ENCODE measurements at places on chromosomes 7 and 10.

DNA sequence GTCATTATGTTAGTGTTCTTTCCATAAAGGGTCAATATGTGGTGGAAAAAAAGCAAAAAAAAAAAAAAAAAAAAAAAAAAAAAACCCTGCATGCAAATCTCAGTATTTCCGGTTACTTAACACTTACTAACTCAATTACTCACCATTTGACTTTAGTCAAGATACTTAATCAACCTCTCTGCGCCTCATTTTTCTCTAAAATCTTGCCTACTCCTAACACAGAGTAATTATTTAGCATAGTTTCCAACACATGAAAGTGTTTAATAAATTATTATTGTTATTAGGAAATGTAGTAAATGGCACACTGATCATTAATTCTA lies 27.8 kb downstream of the PPP1R3A start:
- DNase-seq = no peak

DNA sequence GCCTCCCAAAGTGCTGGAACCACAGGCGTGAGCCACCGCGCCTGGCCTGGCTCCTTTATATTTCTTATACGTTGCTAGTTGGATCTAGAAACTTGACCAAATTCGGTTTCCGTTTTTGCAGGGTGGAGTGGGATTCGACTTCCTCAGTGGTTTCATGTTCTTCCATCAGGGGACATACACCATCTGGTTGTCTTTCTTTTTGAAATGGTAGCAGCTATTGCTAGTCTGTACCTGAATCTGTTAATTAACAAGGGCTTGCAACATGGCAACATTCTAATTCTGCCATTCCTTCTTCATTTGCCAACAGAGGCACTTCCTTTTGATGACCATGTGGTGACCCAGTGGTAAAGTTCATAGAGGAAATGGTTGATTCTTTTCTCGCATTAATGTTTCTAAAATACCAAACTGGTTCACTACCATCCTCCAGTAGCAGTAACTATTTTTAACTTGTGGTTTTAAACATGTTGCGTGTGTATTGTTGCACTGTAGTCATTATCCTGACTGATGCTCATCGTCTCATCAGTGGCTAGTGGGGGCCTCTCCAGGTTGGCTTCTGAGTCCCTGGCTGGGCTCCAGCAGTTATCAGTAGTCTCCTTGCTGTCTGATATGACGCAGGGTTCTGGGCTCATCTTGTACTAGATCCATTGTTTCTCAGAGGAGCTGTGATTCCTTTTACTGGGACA lies 159.2 kb downstream of the RGS10 start:
- no peak for DNase-seq

GRCh38 chr7:117762055-117762454 lies 111.2 kb downstream of the CTTNBP2 start:
- no peak for DNase-seq

GRCh38 chr10:92290837-92291615 lies at the start of the genes CPEB3 and MARCHF5:
Gene CPEB3 (minus strand): TSS chr10:92291078. CDS start chr10:92240350, 50,728 bp downstream.
Gene MARCHF5 (plus strand): TSS chr10:92291167. CDS start chr10:92291495, 328 bp downstream.
- peak; percentile 97 for DNase-seq

DNA sequence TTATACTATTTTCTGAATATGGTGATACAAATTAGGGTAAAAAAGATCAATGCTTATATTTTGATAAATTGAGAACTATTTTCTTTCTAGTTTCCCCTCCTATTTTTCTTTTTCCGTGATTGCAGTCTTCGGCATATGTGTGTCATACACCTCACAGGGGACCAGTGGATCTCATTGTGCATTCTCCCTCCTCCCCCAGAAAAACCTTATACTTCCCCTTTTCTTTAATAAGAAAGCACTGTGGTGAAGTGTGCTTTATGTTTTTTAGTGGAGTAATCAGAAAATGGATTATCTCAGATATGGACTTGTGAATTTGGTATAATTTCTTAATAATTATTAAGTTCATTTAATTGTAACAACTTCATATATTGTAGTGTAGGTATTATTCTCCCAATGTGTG lies 72.8 kb downstream of the BICC1 start:
- DNase-seq = no peak

- no peak for DNase-seq
Measured at GRCh38 chr7:79548727-79549126, 95.3 kb upstream of the MAGI2 start.

DNA sequence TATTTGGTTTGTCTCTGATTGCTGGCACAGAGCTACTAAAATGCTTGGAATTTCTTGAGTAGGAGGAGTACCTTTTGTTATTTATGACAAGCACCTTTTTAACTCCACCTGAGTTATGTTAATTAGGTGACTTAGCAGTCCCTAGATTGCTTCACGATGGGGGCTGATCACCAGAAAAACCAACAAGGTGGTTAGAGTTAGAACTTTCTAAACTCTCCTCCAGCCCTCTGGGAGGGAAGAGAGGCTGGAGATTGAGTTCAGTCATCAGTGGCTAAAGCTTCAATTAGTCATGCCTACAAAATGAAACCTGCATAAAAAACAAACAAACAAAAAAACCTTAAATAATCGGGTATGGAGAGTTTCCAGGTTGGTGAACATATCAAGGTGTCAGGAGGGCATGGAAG lies 23.6 kb upstream of the ING3 start:
- DNase-seq = peak; percentile 20

DNA sequence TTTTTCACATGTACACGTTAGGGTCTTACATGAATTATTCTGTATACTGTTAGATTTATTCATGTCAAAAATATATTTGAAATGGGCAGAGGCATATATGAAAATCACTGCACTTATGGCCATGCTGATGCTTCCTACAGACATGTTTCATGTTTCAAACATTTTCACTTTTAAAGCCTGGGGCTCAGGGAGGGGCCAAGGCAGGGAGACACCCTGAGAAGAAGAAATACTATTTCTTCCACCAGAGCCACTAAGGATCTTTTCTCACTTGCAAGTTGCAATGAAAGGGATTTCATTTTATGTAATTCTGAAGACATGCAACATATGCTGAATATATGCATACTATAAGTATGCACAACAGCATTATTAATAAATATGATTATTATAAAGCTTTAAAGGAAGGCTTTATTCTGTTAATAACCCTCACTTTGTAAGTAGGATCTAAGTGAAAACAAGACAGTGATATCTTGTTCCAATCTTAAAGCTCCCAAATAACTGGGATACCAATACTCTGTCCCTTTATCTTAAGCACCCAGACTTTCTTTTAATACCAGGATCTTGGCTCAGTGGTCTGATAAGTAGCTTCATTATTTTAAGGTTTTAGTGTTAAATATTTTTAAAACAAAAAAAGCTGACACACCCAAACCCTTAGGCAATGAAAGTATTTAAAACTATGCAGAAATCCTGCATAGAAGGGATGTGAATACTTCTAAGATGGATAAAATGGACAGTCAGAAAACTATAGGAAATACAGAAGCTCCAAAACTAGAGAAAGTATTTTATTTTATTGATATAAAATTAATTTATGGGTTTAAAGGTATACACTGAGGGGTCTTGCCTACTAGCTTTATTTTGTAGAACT lies 148.0 kb downstream of the SNX13 start:
- no peak for DNase-seq

- no peak for DNase-seq
Measured at GRCh38 chr10:62856021-62856420, 39.9 kb upstream of the EGR2 start.

- DNase-seq = no peak
Measured at GRCh38 chr7:99275496-99275895, 2.9 kb downstream of the MYH16 start.

- DNase-seq = peak; percentile 16
Measured at GRCh38 chr7:40700653-40701421, 566.0 kb downstream of the SUGCT start.

DNA sequence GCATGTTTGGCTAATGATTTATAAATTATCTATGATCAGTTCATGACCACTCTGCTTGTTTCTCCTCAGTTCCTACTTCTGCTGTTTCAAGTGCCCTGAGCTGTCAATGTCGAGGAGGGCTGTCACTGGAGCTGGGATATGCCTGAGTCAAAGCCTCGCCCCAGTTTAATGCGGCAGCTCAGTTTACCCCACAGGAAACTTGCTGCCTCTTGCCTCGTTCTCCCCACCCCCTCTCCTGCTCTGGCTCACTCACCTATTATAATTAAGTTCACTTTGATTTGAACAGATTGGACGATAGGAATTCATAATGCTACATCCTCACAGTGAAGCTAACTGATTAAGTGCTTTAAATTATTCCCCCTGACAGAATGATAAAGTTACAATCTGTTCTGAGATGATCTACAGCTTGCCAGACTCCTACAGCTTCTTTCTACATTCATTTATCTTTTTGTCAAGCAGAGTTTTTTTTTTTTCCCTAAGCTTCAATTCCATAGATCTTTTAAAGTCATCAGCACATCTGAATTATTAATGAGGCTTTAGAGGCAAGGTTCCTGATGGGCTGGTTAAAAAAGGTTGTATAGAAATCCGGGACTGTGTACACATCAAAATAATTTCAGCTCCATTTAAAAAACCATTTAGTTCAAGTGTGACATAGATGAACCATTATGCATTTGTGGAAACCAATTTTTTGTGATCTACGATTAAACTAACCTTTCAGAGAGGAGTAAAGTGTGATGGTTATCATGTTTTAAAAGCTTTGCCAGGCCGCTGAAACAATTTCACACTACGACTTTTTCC lies 758.3 kb downstream of the KCNMA1 start:
- DNase-seq = no peak

DNA sequence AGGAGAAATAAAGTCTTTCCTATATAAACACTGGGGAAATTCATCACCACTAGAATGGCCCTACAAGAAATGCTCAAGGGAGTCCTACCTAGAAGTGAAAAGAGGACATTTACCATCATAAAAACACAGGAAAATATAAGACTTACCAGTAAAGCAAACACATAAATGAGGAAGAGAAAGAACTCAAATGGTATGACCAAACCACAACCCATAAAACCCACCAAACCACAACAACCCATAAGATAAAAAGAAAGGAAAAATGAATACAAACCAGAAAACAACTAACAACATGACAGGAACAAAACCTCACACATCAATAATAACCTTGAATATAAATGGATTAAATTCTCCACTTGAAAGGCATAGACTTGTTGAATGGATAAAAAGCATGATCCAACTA lies 71.9 kb upstream of the DIP2C start:
- DNase-seq = no peak

- no peak for DNase-seq
Measured at GRCh38 chr7:100221231-100221718, 1.5 kb downstream of the PVRIG start.

DNA sequence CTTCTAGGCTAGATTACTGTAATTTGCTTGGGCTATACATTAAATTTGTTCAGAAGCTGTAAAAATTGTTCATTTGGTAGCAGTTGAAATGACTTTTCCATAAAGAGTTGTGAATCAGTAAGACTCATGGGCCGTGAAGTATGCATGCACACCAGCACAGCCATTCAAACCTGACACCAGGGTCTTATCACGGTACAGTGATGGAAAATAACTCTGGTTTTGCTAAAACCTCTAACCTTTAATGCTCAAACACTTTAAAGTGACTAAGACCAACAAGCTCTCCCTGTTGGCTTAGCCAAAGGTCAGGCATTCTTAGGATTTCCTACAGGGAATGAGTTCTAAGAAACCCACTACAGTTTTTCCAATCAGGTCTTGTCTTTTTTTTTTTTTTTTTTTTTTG lies 11.5 kb downstream of the ARL3 start:
- DNase-seq = no peak

DNA sequence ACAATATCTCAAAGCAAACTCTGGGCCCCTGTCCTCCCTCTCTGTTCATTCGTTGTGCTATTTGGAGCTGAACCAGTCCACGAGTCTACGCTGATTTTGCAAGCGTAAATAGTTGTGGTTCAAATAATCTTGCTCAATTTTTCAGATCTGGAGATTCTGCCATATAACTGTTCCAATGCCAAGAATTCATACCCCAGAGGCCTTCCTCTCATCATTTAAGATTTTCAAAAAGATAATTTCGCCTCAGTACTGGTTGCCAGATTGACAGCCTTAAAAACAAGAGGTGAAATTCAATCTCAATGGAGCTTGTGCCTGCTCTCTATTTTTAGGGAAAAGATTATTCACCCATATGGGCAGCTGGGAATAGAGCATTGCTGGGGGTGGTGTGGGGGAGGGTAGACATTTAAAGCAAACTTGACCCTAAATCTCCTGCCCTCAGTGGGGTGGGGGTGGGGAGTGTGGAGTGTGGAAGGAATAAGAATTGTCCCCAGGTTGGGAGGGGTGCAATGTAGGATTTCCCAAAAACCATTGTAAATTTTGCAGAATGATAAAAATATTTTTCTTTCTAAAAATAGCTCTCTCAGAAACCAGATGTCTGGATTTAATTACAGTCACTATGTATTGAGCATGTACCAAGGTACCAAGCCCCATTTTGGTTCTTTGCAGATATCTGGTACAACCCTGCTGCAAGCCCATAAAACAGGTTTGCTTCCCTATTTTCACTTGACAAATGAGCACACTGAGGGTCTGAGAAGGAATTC lies 104.7 kb upstream of the EEPD1 start:
- no peak for DNase-seq

- peak; percentile 80 for DNase-seq
Measured at GRCh38 chr10:124153023-124153826, 59.8 kb upstream of the CHST15 start.

DNA sequence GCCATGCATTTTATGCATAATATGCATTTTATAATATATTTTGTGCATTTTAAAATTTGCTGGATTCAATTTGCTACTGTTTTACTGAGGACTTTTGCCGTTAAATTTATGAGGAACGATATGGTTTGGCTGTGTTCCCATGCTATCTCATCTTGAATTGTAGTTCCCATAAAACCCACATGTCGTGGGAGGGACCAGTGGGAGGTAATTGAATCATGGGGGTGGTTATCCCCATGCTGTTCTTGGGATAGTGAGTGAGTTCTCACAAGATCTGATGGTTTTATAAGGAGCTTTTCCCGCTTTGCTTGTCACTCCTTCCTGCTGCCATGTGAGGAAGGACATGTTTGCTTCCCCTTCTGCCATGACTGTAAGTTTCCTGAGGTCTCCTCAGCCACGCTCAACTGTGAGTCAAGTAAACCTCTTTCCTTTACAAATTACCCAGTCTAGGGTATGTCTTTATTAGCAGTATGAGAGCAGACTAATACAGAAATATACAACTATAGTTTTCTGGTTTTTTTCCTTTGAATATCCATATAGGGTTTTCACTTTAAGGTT lies 201.4 kb upstream of the SH2B2 start:
- DNase-seq = no peak

- peak; percentile 82 for DNase-seq
Measured at GRCh38 chr7:98753989-98754479, 115.8 kb downstream of the TMEM130 start.

GRCh38 chr7:39293056-39293823 lies 273.0 kb upstream of the YAE1 start:
- DNase-seq = no peak

Data from iPS-NIHi11 (cell line).